Choroid plexus epithelial cell (primary cell): ENCODE measurements at places on chromosomes 5 and 9.

GRCh38 chr9:127491516-127491915 is 40.2 kb downstream of the LRSAM1 start:
- no peak for DNase-seq

DNA sequence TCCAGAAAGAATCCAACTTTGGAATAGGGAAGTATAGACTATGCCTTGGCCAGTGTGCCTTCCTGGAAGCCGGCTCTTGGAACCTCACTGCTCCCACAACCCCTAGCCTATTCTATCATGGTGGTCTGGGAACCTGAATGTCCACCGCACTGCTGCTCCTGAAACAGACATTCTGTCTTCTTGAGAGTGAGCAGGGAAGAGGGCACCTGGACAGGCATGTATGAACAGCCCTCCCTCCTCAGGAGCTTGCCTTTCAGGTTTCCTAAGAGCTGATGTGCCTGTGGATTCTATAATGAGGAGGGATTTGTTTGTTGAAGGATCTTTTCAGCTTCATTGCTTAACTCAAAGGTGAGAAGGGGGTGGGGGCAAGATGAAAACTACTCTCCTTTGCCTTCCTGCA is 55.1 kb upstream of the XPA start:
- DNase-seq = no peak

DNA sequence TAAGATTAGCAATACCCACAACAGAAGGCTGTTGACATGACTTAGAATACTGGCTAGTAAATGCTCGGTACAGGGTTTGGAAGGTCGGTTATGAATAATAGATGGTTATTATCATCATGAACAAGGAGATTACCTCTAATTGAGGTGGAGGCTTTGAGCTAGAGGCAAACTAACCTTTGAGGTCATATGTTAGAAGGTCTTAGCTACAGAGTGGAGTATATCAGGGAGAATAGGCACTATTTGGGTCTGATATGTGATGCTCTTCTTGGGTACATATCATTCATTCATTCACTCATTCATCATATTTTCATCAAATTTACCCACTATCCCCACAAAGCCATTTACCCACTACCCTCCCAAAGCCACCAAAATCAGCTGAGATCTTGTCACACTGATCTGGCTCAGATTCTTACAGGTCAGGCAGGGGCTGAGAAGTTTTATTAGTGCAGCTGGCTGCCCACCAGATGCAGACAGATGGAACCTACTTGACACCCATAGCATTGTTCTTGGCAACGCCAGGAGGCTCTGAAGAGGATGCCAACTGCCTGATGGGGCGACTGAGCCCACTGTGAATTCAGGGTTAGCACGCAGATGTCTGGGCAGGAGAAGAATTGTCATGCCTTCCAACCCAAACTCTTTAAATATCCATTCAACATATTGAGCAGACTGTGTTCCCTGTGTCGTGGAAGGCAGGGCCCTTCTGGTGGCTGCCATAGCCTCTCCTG is 90.2 kb upstream of the SH3PXD2B start:
- no peak for DNase-seq

- DNase-seq = no peak
These were observed 9.1 kb downstream of the NDFIP1 start for GRCh38 chr5:142117579-142118151.

- DNase-seq = no peak
These were observed 260.2 kb upstream of the NR4A3 start for GRCh38 chr9:99561509-99561917.

DNA sequence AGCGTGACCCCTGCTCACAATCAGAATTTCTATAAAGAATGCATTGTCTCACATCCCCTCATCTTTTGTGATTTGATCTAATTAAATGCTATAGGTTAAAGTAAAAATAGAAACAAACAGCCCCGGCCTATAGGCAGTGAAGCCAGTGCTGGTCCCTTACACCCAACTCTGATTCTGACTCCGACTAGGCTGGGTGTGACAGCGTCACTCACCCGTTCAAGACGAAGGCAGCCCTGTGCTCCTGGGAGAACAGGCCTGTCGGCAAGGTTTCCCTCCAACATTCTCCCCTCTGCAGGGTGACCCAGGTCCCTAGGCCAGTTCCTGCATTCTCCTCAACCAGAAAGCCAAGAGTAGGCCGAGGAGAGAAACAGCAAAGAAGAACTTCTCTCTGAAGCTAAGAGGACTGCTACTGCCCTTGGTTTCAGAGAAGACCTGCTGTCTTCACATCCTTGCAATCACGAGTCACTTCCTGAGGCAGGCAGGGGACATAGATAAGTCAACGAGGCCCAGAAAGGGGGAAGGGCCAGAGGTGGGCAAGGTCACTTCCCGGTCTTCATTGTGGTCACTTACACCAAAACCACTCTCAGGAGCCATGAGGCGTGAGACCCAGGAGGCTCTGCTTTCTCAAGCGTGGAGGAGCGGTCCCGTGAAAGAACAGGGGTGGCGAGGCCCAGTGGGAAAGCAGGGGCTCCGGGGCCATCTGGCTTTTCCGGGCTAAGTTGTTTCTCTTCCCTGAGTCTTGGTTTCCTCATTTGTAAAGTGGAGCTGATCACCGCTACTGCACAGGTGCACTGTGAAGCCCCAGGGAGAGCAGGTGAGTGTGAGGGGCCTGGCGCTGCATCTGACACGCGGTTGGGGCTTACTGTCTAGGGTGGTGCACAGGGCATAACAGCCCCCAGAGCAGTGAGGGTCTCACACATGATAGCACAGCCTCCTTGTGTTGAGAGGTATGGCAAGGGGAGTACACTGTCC is 200.8 kb downstream of the CRB2 start:
- peak; percentile 8 for DNase-seq

GRCh38 chr9:123718188-123718587 is 211.7 kb downstream of the DENND1A start:
- DNase-seq = no peak

- DNase-seq = no peak
These were observed 14.0 kb downstream of the FGFR4 start for GRCh38 chr5:177100714-177101121.

DNA sequence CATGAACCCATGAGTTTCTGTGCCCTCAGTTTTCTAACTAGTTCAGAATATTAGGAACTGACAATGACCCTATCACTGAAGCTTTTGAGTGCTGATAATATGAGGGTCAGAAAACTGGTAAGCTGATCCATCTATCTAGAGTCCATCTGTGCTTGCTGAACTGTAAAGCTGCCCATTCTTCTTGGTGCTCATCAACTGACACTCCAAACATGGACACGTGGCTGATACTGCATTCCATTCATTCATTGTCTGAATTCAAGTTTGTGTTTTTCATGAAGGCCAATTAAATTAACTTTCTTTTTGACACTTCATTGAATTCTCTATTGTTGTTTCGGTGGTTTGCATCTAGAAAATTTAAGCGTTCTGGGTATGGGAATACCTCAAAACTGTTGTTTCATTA is 17.6 kb downstream of the NREP start:
- DNase-seq = no peak

DNA sequence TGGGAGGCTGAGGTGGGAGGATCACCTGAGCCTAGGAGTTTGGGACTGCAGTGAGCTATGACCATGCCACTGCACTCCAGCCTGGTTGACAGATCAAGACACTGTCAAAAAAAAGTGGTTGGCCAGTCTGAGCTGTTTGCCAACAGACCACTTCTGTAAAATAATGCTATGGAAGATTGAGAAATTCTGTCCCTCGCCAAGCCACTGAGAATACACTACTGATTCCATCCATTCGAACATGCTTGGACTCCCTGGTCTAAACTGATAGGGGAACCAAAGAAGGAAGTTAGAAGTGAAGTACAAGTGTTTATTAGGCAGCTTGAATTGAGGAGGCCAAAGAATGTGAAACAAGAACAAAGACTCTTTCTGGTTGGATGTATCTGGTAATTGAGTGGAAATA is 27.2 kb downstream of the ENC1 start:
- no peak for DNase-seq

DNA sequence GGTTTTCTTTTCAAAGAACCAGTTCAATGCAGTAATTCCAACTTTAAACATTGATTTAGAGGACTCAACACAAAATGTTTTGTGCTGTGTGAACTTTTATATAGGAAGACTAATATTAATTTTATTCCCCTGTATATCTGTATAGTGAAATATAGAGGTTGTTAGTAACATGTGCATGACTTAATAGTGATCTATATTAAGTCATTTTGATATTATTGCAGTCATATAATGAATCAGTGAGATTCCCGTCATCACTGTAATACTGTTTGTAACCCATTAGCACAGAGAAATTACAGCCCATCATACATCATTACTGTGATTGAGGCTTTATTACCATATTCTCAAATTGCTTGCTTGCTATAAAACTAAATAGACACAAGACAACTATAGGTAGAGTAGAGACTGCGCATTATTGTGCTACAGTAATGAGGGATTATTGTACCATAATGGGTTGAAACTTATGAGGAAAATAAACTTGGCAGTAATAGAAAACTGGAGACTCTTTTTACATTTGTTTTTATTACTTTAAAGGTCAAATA is 170.7 kb downstream of the RANBP17 start:
- no peak for DNase-seq

GRCh38 chr5:65161655-65162054 is 320.1 kb downstream of the ADAMTS6 start:
- DNase-seq = no peak

GRCh38 chr5:127492854-127493738 is 24.3 kb upstream of the PRRC1 start:
- peak; percentile 63 for DNase-seq

DNA sequence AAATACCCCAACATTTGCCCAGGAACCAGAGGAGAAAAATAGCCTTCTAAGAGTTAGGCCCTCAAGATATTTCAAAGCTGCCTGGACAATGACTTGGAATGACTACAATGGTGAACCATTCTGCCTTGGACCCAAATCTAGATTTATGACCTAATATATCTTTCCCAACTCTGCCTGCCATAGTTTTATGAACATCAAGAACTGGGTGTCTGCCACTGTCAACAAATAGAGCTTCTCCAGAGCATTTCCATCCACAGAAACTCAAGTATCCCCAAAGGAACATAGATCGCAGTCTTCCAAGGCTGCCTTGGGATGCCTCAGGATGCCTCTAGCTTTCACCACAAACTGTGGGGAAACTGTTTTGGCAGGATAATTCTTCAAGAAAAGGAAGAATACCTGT is 48.2 kb upstream of the NFIB start:
- no peak for DNase-seq

GRCh38 chr5:123559434-123559775 is 47.4 kb downstream of the CSNK1G3 start:
- DNase-seq = no peak

DNA sequence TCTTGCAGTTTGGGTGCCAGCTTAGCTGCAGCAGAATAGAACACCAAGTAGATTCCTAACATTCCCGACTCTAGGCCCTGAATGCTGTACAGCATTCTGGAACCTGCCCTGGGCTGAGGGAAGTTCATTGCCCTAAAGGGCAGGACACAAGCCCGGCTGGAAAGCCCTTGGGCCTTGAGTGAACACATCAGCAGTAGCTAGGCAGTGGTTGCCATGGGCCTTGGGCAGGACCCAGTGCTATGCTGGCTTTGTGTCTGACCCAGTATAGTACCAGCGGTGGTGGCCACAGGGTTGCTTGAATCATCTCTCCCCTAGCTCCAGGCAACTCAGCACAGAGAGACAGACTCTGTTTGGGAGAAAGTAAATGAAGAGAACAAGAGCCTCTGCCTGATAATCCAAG is 137.8 kb downstream of the AGTPBP1 start:
- no peak for DNase-seq

GRCh38 chr9:89604729-89605464 is at the start of gene GADD45G:
Gene GADD45G, plus strand, starts transcription at chr9:89605012. Its CDS starts 110 bp downstream, at chr9:89605122.
- DNase-seq = peak; percentile 70

DNA sequence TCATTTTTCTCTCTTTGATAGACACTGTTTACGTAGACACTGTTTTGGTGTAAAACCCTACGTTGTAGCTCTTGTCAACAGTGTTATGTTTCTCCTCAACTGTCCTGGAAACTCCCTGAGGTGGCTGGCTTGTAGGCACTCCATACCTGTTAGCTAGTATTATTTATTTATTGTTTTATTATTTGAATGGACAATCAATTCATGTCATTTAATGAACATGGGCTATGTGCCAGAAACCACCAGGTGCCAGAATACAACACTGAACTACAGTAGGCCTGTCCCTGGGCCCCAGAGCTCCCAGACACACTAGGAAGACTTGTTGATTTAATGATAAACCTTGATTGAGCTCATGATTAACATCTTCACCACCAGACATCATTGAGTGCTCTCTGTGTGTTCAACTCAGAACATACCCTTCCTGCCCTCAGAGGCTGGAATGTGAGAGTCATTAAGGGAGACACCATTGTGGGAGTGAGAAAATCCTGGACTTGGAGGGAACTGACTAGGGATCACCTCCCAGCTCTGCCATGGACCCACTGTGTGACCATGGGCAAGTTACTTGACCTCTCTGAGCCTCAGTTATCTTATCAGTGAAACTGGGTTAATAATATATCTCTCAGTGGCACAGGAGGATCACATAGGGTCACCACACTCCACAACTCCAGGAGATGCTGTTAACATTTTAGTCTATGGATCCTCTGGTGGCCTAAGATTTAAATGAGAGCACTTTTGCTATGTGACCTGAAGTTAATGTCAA is 19.2 kb downstream of the IRF1 start:
- DNase-seq = no peak

GRCh38 chr5:109922381-109922995 is 232.8 kb downstream of the MAN2A1 start:
- DNase-seq = no peak

DNA sequence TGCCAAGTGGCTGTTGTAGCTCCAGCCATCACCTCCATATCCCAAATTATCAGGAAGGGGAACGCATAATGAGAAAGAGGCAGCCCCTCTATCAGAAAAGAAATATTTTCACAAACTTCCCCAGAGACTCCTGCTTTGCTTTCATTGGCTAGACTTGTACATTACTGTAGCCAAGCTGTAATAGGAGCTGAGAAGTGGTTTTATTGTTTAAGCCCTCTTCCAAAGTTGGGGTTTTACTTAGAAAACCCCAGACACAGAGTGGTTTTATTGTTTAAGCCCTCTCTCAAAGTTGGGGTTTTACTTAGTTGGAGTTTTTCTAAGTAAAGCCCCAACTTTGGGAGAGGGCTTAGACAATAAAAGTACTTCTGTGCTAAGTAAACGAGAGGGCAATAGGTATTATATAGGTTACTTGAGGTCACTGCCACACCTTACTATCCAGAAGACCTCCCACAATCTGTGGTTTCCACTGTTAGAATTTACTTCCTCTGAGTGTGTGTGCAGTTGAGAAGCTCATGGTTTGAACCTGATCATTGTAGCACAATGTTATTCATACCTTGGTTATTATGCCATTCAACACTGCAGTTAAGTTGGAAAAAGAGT is 215.7 kb upstream of the OTULINL start:
- DNase-seq = peak; percentile 32

GRCh38 chr9:5178126-5178805 is 7.2 kb downstream of the INSL6 start:
- no peak for DNase-seq
